ENCODE measurements at places on chromosomes 2 and 18. TPM values are rescaled to one million over a fixed set of nuclear protein-coding genes. Genes with fewer than 3 reads are reported as not detected.

GRCh38 chr18:33560686-33561370 lies 17.2 kb upstream of the ASXL3 start:
- no peak for DNase-seq

GPC1 gene
- total RNA-seq = 78.4 TPM

OSBPL6 gene
- total RNA-seq = 12.2 TPM

SERPINB7 gene
- total RNA-seq = not detected

KCNE4 gene
- total RNA-seq = 5.1 TPM

DNA sequence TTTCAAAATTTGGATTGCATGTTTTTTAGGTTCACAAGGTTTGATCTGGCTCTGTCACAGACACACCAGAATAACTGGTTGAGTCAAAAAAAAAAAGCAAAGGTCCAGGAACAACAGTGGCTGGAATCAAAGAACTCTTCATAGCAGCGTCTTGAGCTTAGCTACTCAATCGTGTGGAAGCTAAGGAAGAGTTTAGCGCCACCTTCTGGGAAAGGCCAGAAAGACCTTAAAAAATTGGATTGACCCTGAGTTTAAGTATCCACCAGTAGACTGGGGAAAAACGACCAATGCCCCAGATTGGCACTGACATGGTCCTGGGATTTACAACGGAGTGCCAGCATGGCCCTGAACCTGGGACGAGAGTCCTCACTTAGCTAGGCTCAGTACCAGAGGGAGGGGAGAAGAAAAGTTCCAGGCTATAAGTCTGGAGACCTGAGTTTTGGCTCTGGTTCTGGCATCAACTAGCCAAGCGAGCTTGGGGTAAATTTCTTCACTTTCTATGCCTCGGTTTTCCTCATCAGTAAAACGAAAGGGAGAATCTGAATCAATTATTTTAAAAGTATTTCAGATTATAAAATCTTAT lies 71.1 kb upstream of the TFCP2L1 start:
- DNase-seq = no peak

DNA sequence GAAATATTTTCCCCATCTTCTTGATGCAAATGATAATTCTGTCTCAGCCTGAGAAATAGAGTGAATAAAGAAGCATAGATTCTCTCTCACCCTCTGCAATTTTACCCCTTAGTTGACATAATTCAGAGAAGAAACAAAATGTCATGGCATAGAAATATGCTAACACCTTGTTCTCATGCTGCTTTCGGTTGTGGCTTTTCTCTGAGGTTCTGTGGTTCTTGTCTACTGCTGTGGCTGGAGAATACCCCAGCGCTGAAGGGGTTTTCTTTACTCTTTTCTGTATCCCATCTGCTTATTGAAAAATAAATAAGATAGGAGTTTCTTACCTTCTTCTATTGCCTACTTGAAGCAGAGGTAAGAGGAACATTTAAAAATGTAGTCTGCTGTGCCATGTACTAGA lies 15.4 kb upstream of the RAB27B start:
- DNase-seq = no peak

- DNase-seq = peak; percentile 33
These were observed 6.1 kb upstream of the SERPINB8 start for GRCh38 chr18:63963615-63964256.

RBKS gene
- total RNA-seq = 3.3 TPM

SLC5A6 gene
- total RNA-seq = 21.4 TPM

DNA sequence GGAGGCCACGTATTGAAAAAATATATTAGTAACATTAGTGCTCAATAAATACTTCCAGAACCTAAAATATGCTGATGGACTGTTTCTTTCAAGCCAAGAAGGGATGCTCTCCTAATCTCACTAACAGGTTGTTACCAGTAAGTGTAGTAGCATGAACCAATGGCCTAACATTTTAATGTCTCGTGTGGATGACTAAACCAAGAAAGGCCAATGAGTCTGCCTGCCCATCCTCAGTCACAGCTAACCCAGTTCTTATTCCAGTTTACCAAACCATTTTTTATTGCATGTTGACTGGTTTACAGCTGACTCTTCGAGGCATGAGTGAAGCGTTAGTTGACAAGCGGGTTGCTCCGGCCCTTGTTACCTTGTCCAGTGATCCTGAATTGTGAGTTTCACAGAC lies 45.1 kb upstream of the TNFRSF11A start:
- no peak for DNase-seq

IL1RN gene
- 1.5 TPM for total RNA-seq

GRCh38 chr2:29249666-29250253 lies 134.5 kb downstream of the CLIP4 start:
- DNase-seq = no peak

DNA sequence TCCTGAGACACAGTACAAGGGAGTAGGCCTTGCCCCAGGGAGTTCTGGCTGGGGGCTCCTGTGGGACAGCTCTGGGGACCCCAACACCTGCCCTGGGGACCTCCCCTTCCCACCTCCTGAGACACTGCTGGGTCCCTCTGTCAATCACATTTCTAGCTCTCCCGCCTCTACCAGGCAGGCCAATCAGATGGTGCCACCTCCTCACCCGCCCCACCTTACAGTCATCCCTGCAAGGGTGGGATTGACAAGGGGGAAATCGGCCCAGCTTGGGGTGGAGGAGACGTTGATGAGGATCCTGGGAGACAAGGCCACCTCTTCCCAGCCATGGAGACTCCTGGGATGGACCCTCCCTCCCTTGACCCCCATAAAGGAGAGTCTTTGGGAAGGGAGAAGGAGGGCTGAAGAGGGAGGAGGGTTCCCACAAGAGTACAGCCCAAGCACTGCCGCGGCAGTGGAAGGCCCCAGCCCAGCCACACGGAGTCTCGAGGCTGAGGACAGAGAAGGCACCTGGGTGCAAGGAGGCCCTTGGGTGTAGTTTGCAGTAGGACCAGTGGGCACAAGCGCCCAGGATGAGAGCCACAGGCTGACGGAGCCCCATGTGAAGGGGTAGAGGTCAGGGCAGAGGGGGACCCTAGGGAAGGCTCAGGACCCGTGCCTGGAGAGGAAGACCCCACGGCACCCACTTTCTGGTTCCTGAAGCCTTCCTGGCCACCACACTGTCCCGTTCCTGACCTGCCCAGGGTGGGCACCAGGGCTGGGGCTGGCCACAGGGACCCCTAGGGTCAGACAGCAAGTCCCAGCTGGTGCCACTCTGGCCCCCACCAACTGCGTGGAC lies 109.9 kb upstream of the OTOS start:
- DNase-seq = no peak

GRCh38 chr2:207332480-207333212 lies 166.9 kb upstream of the KLF7 start:
- DNase-seq = no peak

- DNase-seq = no peak
These were observed 466.4 kb downstream of the MEIS1 start for GRCh38 chr2:66901344-66901743.

- no peak for DNase-seq
These were observed 318.2 kb upstream of the SLC39A10 start for GRCh38 chr2:195338856-195339255.

- DNase-seq = no peak
These were observed 142.4 kb downstream of the CAPN13 start for GRCh38 chr2:30664761-30665358.

SCYGR2 gene
- not detected for total RNA-seq
